Stimulated activated CD4-positive, alpha-beta T cell treated with anti-CD3 and anti-CD28 coated beads, Interleukin-1b, Interleukin-23, amount 100 ng/mL, for 1 hour (primary cell): ENCODE measurements at places on chromosomes 11 and 22.

- DNase-seq = no peak
Measured at GRCh38 chr11:65826984-65827735, 6.6 kb upstream of the SNX32 start.

GRCh38 chr22:30267382-30268302 is 991 bp upstream of the OSM start:
- DNase-seq = no peak

DNA sequence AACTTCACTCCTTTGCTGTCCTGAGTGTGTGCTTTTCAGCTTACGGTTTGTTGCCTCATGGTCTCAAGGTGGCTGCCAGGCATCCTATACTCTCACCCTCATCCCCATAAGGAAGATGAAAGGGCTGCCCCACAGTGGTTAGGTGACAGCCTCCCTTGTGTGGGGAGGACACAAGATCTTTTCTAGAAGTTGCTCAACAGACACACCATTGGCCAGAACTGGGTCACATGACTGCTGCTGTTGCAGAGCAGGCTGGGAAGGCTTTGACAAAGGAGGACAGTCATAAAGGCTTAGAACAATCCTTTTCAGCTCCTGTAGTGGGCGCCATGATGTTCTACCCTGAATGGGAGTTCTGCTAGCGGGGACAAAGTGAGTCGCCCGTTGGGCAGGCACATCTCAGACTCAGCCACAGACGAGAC is 69.7 kb upstream of the RASD2 start:
- DNase-seq = no peak

- DNase-seq = no peak
Measured at GRCh38 chr22:50261615-50262459, at the start of gene MAPK12. Gene MAPK12 (minus strand): TSS chr22:50261683. CDS start chr22:50261509, 174 bp downstream.

GRCh38 chr11:97201743-97202612 is 812.2 kb downstream of the JRKL start:
- no peak for DNase-seq

- DNase-seq = no peak
Measured at GRCh38 chr11:8033305-8034105, 46.4 kb downstream of the EIF3F start.

DNA sequence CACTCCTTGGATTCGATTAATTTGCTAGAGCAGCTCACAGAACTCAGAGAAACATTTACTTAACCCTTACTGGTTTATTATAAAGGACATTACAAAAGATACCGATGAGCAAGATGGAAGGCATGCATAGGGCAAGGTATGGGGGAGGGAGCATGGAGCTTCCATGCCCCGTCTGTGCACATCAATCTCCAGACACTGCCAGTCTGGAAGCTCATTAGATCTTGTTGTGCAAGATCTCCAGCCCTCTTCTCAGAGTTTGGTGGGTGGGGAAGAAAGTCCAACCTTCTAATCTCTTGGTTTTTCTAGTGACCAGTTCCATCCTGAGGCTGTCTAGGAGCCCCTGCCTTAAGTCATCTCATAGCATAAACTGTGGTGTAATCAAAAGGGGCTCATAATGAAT is 190.7 kb downstream of the UVRAG start:
- DNase-seq = no peak
